ENCODE measurements at places on chromosomes 5 and 9.

DNA sequence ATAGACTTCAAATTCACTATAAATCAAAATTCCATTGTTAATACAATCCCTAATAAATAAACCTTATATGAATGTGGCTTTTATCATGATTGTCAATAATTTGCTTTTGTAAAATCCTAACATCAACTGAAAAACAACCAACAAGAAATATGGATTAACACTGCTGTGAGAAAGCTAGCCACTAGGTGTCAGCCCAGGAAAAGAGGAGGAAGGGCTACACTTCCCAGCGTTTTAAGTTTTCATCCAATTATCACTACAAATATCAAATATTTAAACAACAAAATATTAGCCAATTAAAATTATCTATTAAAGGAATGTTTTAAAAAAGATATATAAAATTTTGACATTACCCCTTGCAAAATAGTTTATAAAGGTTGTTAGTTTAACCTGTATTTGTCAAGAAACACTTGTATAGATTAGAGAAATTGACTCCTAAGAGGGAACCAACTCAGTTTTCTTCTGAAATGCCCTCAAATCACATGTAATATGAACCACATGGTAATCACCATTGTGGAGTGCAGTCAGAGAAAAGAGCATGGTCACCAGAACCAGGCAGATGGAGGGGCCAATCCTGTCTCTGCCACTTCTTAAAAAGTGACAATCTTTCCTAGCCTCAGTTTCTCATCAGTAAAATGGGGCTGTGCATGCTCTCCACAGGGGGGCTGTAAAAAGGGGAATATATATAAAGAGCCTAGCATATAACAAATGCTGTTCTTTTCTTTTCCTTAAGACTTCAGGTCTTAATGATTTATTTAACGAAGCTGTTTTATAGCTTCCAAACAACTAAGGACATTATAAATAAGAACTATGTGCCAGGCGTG lies 188.2 kb downstream of the CRB2 start:
- DNase-seq: no peak

DNA sequence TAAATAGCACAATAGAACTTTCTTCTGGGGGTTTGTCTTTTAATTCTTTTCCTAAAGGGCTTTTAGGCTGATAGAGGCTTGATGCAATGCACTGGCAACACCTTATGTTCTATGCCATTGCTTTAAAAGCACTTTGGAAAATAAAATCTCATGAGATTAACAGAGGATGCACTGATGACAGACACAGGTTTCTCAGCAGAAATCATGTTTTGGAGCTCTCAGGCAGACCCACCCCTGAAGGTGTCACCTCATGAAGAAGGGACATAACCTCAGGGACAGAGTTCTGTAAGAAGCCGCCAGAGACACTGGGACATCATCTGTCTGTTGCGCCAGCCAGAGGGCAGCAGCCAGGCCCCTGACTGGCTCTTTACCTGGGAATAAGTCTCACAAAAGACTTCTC lies 27.7 kb downstream of the SLC22A5 start:
- DNase-seq: no peak

GRCh38 chr5:2991884-2992283 lies 240.4 kb upstream of the IRX2 start:
- no peak for DNase-seq

DNA sequence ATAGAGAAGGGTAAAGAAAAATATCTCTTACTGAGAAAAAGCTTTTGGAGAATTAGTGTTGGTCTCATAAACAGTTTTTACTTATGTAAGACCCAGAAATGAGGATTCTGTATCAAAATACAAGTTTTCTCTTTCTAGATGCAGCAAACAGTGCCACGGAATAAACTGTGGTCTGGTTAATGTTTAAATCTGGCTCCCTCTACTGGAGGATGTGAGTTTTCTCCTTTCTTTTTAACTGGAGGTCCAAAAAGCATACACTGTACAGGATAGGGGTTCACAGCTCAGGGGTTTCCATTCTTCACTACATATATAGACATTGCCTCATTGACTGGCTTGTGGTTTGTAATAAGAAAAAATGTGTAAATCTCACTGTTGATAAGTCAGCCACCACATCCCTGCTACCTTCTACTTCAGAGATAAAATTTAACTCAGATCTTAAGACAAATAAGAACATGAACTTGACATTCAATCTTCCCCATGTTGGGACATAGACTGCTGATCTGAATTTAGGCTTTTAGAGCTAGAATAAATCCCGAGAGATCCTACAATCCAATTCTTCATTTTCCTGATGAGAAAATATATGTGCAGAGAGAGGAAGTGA lies 98.9 kb downstream of the CFAP95 start:
- peak; percentile 74 for DNase-seq

GRCh38 chr5:32270178-32270577 lies 42.6 kb downstream of the MTMR12 start:
- no peak for DNase-seq
